ENCODE measurements at places on chromosomes 3 and 15.

- peak; percentile 43 for DNase-seq
Measured at GRCh38 chr3:193980326-193980725, 155.6 kb upstream of the HES1 start.

- peak; percentile 16 for DNase-seq
Measured at GRCh38 chr3:12894629-12895028, 53.3 kb upstream of the RPL32 start.

DNA sequence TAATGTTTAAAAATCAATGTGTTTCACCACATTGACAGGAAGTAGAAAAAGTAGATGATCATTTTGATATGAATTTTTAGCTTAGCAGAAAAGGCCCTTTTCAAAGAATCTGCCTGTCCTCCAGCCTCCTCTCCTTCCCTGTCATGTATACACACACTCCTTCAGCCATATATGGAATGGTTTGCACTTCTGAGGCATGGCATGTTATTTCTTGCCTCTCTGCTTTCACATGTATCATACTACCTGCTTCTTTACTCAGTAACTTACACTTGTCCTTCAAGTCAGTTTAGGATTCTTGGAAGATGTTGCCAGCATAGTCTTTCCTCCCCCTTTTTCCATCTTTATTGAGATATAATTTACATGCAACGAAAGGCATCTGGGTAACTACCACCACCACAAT, 79.0 kb downstream of the REC114 start:
- DNase-seq: no peak

DNA sequence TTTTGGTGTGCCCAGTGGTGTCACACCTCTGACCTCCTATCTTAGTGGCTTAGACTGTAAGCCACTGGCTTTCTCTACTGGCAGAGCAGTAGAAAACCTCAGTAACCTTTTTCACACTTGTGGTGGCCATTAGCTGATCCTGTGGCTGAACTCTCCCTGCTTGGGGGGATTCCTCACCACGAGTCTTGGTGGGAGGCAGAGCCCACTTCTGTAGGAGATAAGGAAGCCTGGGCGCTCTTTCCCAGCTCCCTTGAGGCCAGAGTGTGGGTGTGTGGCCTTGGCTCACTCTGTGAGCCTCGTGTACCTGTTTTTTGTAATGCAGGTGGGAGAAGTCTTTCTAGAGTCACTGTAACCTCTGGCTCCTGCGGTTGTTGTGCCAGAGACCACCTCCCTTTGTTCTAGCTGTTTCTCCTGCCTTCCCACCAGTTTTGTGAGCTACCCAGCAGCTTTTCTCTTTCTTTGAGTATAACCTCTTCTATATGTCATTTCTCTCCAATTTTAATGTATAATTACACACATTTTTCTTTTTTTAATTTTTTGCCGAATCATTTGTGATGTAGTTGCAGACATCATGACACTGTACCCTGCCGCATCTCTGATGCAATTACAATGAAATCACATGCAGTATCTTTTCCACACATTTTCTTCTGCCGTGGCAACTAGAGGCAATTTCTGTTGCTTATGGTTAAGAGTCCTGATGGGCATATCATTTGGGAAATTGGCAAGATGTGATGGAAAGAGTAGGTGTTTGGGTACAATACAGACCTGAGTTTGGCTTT, 13.8 kb downstream of the XCR1 start:
- no peak for DNase-seq

GRCh38 chr3:4506559-4507023, 13.4 kb downstream of the ITPR1 start:
- DNase-seq: no peak

DNA sequence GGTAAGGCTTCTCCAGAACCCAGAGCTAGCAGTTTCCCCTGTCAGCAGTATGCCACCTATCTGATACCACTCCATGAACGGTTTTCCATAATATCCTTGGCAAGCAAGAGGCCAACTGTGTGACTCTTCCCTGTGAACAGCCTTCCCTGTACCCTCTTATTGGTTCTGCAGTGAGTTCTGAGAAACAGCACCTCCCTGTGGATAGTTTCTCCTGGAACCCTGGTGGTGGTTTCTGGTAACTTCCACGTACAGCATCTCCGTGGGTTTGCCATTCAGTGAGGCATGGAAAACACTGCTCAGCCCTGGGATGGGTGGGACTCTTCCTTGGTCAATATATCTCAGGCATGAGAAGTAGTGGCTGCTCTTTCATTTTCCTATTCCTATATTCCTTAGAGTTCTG, 19.4 kb upstream of the SERPINI2 start:
- DNase-seq: no peak

DNA sequence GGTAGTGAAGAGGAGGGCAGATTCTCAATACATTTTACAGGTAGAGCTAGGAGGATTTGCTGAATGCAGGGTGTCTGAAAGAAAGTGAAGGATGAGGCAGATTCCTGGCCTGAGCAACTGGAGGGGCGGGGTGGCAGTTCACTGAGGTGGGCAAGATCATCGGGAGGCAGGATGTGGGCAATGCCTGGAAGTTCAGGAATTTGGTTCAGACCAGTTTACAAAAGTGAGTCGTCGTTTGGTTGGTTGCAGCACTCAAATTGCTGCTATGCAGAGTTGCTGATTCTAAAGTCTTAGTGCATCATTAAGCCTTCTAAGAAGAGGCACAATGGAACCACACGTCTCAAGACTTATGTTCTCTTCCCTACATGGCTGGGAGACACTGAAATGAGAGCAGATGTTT, 134.0 kb downstream of the MFSD1 start:
- no peak for DNase-seq

DNA sequence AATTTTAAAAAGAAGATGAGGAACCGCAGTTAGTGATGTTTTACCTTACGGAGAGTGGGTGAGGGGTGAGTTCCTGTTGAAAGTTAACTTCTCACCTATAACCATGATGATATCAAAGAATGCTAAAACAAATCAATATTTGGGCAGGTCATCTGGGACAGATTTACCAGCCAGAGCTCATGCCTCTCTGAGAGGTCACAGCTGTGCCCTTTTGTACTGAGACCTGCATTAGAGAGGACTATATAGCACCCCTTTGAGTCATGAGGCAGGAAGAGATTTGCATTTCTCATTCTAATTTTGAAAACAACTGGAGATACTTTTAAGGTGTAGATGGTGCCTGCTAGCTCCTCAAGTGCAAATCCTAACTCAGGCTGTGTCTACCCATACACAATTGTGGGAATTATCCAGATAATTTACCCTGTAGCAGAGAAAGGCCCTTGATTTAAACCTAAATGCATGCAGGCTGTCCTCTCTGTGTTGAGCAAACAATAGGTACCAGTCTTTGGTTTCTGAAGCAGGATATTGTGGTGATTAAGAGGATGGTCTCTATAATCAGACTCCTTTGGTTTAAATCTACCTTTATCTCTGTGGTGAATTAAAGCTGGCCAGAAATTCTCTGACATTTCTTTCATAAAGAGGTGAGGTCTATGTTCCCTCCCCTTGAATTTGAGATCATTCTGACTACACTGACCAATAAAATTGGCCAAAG, 5.8 kb upstream of the TM4SF4 start:
- peak; percentile 24 for DNase-seq

DNA sequence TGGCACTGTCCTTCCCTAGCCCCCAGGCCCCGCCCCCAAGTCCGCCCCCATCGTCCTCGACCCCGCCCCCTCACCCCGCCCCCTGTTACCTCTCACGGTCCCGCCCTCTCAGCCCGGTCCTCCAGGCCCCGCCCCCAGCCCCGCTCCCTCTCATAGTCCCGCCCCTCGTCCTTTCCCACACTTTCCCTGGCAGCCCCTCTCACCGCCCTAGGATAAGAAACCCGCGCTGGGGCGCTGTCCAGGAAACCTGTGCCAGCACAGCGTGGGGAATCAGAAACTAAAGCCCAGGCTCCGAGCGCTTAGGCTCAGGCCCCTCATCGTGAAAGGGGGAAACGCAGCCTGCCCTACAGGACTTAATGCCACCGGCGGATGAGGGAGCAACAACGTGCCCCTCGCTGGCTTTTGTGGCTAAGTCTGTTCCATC, 20.9 kb downstream of the TRPM1 start:
- peak; percentile 59 for DNase-seq

- DNase-seq: no peak
Measured at GRCh38 chr3:137692803-137693431, 71.2 kb upstream of the SOX14 start.

DNA sequence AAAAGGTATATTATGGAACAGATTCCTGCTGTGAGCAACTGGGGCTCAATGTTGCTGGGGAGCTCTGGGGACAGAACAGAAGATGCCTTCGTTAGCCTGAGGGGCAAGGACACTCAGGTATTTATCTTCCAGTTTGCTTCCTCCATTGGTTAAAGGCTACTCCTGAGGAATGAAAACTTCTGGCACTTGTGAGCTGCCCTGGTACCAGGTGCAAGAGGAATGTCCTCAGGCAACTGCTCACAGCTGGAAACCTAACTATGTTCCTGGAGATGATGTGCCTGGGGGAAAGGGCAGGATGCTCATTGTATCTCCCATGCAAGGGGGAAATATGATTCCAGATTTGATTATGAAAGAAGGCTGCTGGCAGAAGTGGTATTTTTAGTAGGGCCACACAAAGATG, 54.0 kb upstream of the BBX start:
- DNase-seq: no peak

GRCh38 chr15:85707519-85708338, 87.0 kb downstream of the KLHL25 start:
- peak; percentile 77 for DNase-seq

GRCh38 chr3:169232863-169233262, 430.6 kb downstream of the MECOM start:
- peak; percentile 92 for DNase-seq

DNA sequence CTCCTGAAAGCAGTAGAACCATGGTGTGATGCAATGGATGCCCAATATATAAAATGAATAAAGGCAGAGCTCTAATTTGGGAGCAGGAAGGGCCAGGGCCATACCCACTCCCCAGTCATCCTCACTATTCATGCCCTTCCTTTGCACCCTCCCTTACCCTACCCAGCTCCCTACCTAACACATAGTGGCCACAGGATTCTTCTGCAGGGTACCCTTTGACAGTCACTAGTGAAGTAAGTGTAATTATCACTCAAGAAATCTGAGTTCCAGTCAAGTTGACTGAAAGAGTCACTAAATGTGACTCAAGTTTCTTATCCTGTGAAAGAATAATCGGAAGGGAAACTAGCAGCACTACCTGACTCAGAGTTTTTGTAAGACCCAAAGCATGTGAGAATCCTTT, 69.2 kb downstream of the RASA2 start:
- peak; percentile 79 for DNase-seq

DNA sequence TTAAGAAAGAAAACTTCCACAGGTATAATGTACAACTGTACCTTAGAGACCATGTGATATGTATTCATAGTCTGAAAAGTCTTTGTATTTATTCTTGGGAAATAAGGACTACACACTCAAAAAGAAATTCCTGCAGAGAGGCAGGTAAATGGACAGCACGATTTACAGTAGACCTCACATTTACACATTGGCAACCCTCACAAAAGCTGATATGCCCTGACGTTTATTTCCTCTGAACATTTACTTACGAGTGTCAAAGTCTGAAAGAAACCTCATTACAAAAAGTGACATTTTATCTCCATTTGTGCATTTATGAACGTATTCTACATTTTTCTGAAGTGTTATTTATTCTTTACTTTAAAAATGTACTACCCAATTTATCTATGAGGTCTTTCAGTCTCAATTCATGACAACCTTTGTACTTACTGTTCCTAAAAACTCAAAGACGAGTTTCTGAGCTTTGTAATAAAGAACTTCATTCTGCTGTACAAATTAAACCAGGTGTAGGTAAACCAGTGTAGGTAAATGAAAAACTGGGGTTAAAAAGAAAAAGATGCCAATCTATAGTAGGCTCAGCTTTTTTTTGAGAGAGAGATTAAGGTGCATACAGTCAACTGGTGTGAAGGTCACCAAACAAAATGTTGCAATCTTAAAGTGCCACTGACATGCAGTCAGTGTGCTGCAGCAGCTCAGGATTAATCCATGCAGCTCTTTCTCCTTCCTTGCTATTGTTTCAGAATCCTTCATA, 44.3 kb downstream of the THRB start:
- DNase-seq: no peak

DNA sequence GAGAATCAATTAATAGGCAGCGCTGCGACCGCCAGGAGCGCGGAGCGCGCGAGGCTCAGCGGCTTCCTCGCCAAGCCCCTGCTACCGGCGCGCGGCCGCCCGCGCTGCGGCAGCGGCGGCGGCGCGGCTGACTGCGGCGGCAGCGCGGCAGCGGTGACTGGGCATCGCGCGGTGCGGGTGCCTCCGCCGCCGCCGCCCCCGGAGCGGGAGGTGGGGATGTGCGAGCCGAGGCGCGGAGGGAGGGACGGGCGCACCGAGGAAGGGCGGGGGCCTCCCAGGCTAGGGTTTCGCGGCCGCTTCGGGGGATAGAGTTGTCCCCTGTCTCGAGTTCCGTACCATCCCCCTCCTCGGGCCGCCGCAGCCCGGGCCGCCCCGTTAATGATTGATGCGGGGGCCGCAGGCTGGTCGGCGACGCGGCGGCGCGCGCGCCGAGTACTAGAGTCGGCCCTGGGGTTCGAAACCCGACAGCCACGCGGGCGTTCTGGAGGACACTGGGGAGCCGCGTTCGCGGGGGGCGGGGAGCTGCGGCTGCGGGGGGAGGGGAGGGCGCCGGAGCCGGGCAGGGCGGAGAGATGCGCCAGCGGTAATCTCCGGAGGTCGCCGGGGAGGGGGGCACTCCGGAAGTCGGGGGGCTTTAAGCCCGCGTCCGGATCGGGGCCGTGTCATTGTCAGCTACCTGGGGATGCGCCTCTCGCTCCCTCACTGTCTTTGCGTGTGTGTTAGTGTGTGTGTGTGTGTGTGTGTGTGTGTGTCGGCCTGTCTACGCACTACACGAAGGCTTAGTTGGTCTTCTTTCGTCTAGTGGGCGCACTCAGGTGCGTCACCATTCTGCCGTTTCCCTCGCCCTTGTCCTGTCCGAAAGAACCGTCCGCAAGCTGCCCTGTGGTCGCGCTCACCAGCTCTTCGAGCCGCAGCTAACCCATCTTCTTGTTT, at the start of gene PAQR9:
TSS of gene PAQR9 (minus strand) at position 159 of the 933 bp plus-strand sequence. CDS start 338 bp downstream, outside the sequence.
- peak; percentile 28 for DNase-seq

GRCh38 chr3:67450153-67450552, 204.3 kb downstream of the SUCLG2 start:
- DNase-seq: no peak

- DNase-seq: no peak
Measured at GRCh38 chr3:129927072-129927471, 33.6 kb upstream of the TMCC1 start.

DNA sequence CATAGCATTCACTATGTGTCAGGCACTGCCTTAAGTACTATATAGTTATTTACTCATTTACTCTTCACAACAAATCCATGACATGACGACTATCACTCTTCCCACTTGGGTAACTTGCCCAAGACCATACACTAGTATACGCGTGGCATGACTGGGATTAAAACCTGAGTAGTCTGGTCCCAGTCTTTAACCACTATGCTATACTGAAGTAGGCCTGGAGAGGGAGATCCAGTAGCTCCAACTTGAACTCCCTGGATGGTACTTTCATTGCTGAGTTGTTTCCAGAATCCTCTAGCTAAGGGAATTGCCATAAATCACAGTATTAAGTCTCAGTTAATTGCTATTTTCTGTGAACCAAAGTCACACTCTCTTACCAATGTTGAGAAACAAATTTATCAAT, 116.2 kb upstream of the LSAMP start:
- no peak for DNase-seq

GRCh38 chr3:148077318-148077923, 620.3 kb upstream of the AGTR1 start:
- peak; percentile 59 for DNase-seq
